ENCODE measurements at places on chromosomes 5 and 9. TPM values are rescaled to one million over a fixed set of nuclear protein-coding genes. Genes with fewer than 3 reads are reported as not detected.

The PCDHB16 gene
- total RNA-seq: 0.14 TPM

GRCh38 chr5:111511831-111512374, 432 bp downstream of the STARD4 start:
- peak overlapping the region; percentile 83 for H3K27ac ChIP-seq
- peak overlapping the region; percentile 79 for H3K4me3 ChIP-seq
- no peaks in the 10 kb centered on the region for H3K4me1 ChIP-seq

The FOXI1 gene
- 0.14 TPM for total RNA-seq

- no peaks in the 10 kb centered on the region for H3K27me3 ChIP-seq
- peaks cover 15% of the 10 kb centered on the region for H3K4me1 ChIP-seq
- H3K4me3 ChIP-seq: no peak overlapping the region
- H3K27ac ChIP-seq: no peak overlapping the region
Observed at GRCh38 chr5:178463321-178464155, 126.7 kb downstream of the COL23A1 start.

GRCh38 chr5:74570250-74570649, 70.3 kb downstream of the ENC1 start:
- H3K4me1 ChIP-seq: no peaks in the 10 kb centered on the region
- H3K27ac ChIP-seq: no peak overlapping the region
- no peaks in the 10 kb centered on the region for H3K36me3 ChIP-seq
- no peak for DNase-seq
- H3K27me3 ChIP-seq: no peaks in the 10 kb centered on the region

DNA sequence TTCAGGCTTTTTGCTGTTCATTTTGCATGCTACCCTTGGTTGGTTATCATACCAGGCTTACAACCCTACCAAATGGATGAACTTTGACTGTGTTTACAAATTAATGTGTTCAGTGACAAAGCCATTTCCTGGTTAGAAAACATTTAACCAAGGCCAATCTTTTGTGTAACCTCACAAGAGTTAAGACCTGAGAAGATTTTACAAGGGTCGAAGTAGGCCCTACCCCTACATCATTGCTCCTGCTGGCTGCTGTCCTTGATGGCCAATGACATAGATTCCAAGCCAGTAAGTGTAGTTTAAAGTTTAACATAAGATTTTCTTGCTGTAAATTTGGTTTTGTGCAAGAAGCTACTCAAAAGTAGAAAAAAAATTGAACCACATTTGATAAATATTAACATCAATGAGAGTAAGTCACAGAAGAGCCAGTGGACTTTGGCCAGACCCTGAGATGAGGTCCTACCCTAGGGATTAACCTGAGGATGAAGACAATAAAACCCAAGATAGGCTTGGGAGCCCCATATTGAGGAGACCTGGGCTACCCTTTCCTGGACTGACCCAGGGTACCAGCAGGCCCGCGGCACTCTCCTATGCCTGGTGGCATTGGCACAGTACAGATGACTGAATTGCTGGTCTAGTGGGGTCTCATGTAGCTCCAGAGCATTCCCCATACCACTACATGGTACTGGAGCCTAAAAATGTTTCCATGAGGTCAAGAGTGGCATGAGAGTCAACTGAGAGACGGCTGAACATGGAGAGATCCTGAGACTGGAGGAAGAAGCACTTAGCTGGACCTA, 8.3 kb downstream of the C1QTNF3 start:
- H3K27ac ChIP-seq: no peak overlapping the region
- no peak overlapping the region for H3K4me3 ChIP-seq
- DNase-seq: no peak

The PCDHGA11 gene
- 0.42 TPM for total RNA-seq

GRCh38 chr9:38440516-38440915, 16.3 kb upstream of the IGFBPL1 start:
- H3K4me3 ChIP-seq: no peak overlapping the region
- no peak overlapping the region for H3K27ac ChIP-seq
- DNase-seq: no peak
- no peaks in the 10 kb centered on the region for H3K36me3 ChIP-seq

DNA sequence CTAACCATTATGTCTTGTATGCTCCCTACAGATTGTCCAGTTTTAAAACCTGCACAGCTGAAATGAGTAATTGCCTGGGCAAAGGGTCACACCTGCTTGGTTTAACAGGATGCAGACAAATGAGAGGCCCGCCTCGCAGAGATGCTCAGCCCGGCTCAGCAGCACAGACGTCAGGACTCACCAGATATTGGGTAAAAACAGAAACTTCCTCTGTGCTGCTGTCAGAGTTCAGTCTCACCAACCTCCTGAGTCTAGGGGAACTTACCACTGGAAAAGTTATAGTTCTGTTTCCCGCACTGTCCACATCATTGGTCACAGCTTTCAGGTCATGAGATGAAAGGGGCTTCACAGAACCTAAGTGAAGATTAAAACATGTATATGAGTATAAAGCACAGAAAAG, 152.5 kb downstream of the ESM1 start:
- no peaks in the 10 kb centered on the region for H3K36me3 ChIP-seq
- no peak overlapping the region for H3K27ac ChIP-seq
- H3K4me3 ChIP-seq: no peak overlapping the region
- H3K4me1 ChIP-seq: no peaks in the 10 kb centered on the region
- DNase-seq: peak; percentile 12

DNA sequence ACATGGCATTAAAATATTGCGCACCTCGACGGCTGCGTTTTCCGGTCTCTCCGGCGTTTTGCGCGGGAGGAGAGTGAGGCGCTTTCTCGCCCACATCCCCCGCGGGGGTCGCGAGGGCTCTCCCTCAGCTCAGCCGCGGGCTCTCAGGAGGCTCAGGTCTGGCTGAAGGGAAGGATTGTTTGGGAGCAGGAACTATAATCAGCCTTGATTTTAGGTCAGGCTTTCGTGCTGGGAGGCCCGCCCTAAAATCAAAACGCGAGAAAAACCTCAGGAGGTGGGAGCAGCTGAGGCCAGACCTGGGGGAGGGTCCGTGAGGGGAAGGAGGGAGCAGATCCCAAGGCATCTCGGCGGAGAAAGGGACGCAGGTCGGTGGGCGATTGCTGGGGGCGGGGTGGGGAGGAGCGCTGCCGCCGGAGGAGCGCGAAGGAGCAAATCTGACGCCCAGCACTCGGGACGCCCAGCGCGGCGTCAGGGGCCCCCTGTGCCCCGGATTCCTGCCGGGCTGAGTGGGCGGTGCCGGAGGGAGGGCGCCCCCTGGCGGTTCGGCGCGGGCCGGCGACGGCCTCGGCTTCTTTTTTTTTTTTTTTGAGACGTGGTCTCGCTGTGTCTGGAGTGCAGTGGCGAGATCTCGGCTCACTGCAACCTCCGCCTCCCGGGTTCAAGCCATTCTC, 18.7 kb upstream of the RNF130 start:
- H3K36me3 ChIP-seq: no peaks in the 10 kb centered on the region
- peak overlapping the region; percentile 44 for H3K4me3 ChIP-seq
- H3K27me3 ChIP-seq: peaks cover 6% of the 10 kb centered on the region
- H3K27ac ChIP-seq: peak overlapping the region; percentile 62

DNA sequence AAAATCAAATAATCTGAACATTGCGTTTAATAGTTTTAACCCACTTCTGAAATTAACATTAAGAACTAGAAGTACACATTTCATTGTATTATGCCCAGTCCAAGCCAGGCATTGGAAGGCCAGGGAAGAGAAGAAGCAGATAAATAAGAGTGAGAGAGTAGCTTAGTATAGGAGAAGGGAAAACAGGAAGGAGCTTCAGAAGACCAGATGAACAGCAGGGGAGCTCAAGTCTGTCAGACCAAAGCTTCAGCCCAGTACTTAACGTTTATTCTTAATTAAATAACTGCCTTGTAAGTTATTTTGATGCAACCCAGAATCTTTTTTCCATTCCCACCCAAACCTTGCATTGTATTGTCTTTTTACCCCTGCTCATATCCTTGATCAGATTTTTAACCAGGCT, 11.5 kb upstream of the FAM120AOS start:
- H3K4me3 ChIP-seq: no peak overlapping the region
- no peaks in the 10 kb centered on the region for H3K36me3 ChIP-seq
- no peak overlapping the region for H3K27ac ChIP-seq
- H3K27me3 ChIP-seq: no peaks in the 10 kb centered on the region

The OR1N1 gene
- not detected for total RNA-seq

DNA sequence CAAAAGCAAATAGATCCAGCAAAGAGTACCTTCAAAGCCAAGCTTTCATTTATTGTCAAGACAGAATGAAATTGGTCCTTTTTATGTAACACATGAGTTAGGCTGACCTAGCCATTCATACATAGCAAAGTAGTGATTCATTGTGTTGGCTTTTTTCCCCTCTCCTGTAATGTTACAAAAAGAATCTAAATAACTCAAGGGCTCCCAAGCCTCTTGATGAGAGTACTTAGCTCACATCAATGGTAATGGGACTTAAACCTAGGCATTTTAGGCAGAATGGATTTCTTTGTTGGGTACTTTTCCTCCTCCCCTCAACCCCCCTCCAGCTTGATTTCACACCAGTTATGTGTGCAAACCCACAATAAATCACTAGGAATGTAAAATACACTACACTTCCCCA, 123.7 kb downstream of the EBF1 start:
- no peaks in the 10 kb centered on the region for H3K27me3 ChIP-seq
- H3K27ac ChIP-seq: no peak overlapping the region
- H3K4me3 ChIP-seq: no peak overlapping the region
- no peaks in the 10 kb centered on the region for H3K36me3 ChIP-seq

The LSM11 gene
- total RNA-seq: 2.7 TPM

- no peak overlapping the region for H3K27ac ChIP-seq
- no peak overlapping the region for H3K4me3 ChIP-seq
- no peaks in the 10 kb centered on the region for H3K4me1 ChIP-seq
- H3K36me3 ChIP-seq: no peaks in the 10 kb centered on the region
Observed at GRCh38 chr5:98734646-98735045, 38.8 kb upstream of the RGMB start.

The COL15A1 gene
- total RNA-seq: 13.2 TPM

GRCh38 chr9:136093995-136094881, 851 bp downstream of the NACC2 start:
- peaks cover 84% of the 10 kb centered on the region for H3K27me3 ChIP-seq
- no peaks in the 10 kb centered on the region for H3K4me1 ChIP-seq
- no peak for DNase-seq
- no peaks in the 10 kb centered on the region for H3K36me3 ChIP-seq

DNA sequence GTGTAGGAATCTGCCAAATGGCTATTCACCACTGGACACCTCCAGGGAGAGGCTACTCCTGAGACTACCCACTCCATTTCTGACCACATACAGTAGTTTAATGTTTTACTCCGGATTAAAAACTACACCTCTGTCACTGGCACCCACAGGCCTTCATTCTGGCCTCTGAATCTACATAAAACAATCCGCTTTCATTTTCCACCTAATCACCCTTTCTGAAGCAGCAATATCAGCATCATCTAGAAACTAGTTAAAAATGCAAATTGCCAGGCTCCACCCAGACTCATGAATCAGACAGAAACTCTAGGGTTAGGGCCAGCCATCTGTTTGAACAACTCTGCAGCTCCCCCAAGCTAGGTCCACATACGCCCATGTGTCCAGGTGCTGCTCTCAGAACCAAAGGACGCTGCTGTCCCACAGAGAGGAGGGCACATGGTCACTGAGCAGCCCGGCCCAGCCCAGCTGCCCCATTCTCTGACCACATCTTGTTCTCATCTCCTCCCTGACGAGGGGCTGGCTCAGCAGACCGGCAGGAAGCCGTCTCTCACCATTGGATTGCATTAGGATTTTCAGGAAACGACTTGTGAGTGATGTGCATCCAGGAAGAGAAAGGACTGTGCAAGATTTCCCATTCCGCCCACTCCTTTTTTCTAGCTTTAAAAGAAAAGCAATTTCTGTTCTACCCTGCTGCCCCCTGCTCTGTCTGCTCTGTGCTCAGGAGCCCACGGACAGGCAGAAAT, 34.7 kb downstream of the ADAM19 start:
- H3K36me3 ChIP-seq: no peaks in the 10 kb centered on the region
- H3K27ac ChIP-seq: peak overlapping the region; percentile 44
- peaks cover 45% of the 10 kb centered on the region for H3K4me1 ChIP-seq
- no peak overlapping the region for H3K4me3 ChIP-seq

- H3K4me1 ChIP-seq: no peaks in the 10 kb centered on the region
- no peaks in the 10 kb centered on the region for H3K27me3 ChIP-seq
- H3K27ac ChIP-seq: no peak overlapping the region
- H3K36me3 ChIP-seq: no peaks in the 10 kb centered on the region
- DNase-seq: no peak
Observed at GRCh38 chr5:143576711-143577484, 173.4 kb upstream of the NR3C1 start.

The PTPRD gene
- 13.5 TPM for total RNA-seq

GRCh38 chr9:111301195-111301594, 28.8 kb downstream of the OR2K2 start:
- no peaks in the 10 kb centered on the region for H3K27me3 ChIP-seq
- H3K4me3 ChIP-seq: no peak overlapping the region
- H3K36me3 ChIP-seq: no peaks in the 10 kb centered on the region
- H3K4me1 ChIP-seq: no peaks in the 10 kb centered on the region
- DNase-seq: no peak

- no peaks in the 10 kb centered on the region for H3K27me3 ChIP-seq
- no peaks in the 10 kb centered on the region for H3K36me3 ChIP-seq
- H3K4me1 ChIP-seq: no peaks in the 10 kb centered on the region
- no peak overlapping the region for H3K27ac ChIP-seq
Observed at GRCh38 chr5:17020678-17021601, 84.9 kb upstream of the MYO10 start.

The LHX6 gene
- 0.47 TPM for total RNA-seq
